ENCODE measurements at places on chromosomes 5 and 9.

GRCh38 chr9:131624636-131625507 is 79.5 kb downstream of the PRRT1B start:
- no peak for DNase-seq

- peak; percentile 3 for DNase-seq
Observed at GRCh38 chr9:105994970-105995369, 300.6 kb downstream of the TMEM38B start.

DNA sequence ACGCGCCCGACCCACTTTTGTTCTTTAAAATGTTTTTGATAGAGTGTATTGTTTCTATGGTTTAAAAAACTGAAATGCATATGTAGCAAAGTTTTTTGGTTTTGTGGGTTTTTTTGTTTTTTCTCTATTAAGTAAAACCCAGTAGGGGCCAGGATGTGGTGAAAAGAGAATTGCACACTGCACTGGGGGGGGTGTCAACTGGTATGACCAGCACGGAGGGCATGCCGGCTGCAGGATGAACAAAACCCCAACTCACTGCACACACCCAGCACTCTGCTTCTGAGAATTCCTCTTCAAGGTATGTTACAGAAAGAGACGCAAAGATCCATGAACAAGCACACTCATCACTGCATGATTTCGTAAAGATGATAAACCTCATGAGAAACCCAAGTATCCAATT is 75.0 kb downstream of the STK10 start:
- peak; percentile 48 for DNase-seq

- DNase-seq: no peak
Observed at GRCh38 chr9:79577969-79578723, 6.4 kb downstream of the TLE4 start.

DNA sequence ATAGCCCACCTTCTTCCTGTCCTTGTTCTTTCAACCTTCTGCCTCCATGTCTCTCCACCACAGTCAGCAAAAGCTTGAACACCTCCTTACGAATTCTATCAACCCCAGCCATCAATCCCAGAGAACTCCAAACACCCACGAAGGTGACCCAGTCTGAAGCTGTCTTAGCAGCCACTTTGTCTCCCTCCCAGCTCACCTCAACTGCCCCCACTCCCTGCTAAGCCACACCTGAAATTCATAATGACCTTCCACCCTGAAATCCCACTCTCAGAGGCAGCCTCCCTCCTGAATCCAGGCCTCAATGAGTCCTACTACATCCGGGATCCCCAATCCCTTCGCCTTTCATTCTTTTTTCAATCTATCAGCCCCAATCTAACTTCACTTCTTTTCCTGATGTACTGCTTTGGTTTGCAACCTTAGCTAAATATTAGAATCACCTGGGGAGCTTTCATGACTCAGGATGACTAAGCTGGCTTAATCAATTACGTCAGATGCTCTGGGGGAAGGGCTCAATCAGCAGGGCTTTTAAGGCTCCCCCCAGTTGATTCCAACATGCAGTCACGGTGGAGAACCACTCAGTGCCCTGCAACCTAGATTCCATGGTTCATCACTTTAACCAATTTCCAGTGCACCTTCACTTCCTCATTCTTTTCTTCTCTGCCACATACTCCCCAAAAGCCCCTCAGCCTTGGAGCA is 32.2 kb downstream of the BHMT start:
- DNase-seq: peak; percentile 55

DNA sequence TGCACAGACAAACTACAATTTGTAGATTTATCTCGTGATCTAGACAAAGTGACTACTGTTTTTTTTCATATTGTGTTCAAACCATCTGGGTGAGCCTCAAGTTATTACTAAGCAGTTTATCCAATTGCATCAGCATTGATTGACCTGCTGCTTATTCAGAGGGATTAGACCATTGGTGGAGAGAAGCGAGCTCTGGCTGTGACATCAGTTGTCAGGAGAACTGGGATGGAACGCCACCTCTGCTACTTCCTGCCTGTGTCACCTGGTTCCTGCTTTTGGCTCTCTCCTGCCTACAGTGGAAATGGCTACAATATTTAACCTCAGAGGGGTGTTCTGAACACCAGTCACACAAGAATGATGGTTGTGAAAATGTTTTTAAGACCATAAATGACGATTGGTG is 12.1 kb downstream of the NR4A3 start:
- DNase-seq: no peak

DNA sequence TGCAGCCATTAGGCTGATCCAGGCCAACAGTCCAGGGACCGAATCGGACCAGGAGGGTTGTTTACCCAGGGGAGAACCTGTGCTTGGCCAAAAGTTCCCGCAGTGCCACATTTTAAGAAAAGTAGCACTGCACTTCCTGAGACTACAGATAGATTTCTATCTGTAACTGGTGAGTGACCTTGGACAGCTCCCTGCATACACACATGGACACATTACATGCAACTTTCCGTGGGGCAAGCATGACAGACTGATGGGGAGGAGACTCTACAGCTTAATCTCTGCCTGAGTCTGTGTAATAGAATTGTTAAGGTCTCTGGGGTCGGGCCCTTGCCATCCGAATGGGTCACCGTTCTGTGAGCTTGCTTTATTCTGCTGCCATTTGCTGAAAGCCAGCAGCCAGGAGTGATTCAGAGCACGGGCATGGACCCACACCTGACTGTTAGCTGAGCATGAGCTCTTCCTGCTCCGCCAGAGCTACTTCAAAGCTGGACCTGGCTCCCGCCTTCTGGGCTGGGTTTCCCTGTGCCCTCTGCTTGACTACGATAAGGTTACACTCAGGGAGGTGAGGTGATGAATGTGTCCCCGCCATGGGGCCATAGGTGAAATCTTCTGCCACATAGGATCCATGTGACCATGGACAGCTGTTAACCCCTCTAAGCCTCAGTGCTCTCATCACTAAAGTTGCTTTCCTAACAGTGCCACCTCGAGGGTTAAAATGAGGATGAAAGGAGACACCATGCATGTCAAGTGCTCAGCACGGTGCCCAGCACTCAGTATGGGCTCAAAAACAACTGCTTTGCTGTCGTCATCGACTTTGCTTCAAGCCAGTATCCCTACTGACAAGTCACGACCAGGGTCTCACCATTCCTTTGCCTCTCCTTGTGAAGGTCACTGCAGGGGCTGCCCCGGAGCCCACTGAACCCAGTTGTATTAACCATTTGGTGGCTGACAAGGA is 200.0 kb downstream of the MELK start:
- DNase-seq: peak; percentile 16

GRCh38 chr9:128575916-128576315 is 23.5 kb downstream of the SPTAN1 start:
- DNase-seq: no peak

DNA sequence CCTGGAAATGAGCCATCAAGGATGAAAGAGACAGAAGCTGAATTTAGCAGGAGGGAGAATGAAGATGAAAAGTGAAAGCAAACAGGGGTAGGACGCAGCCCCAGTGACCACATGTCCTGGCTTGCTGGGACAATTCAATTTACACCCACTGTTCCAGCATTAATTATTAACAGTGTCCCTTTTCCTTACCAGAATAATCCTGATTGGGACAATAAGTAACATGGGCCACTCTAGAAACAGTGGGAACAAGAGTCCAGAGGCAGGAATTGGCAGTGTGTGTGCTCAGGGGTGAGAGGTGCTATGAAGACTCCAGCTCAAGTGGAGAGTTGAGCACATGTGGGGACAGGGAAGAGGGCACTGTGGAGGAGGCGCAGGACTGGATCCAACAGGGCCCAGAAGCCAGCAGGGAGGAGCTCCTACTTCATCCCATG is 147.1 kb downstream of the C5orf15 start:
- DNase-seq: no peak
